DMS53 (cell line): ENCODE measurements at places on chromosomes 11 and 22.
A peak's percentile ranks its signal among the peaks of the same experiment; 100 is the strongest.

- DNase-seq = no peak
These were observed 1.7 kb downstream of the AP5B1 start for GRCh38 chr11:65778901-65779668.

DNA sequence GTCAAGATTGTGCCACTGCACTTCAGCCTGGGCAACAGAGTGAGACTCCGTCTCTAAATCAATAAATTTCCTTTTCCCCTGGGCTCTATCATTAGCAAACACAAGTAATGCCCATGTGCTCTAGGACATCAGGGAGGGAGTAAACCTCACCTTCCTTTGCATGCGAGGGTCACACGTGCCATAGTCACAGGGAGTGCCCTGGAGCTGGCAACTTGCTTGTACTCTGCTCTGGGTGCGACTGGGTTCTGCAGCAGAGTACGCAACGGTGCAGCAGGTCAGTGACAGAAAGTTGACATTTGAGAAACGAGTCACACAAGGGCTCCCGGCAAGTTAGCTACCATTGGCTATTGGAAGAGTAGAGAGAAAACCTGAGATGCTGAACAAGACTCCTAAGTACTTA, 32.6 kb upstream of the CHKA start:
- no peak for DNase-seq

- DNase-seq = no peak
These were observed 841 bp upstream of the TMPRSS13 start for GRCh38 chr11:117929916-117930570.

DNA sequence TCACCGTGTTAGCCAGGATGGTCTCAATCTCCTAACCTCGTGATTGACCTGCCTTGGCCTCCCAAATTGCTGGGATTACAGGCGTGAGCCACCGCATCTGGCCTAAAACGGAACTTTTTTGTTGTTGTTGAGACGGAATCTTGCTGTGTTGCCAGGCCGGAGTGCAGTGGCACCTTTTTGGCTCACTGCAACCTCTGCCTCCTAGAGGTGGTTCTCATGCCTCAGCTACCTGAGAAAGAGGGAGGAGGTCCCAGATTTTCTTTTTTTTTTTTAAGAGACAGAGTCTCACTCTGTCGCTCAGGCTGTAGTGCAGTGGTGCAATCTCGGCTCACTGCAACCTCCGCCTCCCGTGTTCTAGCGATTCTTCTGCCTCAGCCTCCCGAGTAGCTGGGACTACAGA, 7.9 kb upstream of the MCHR1 start:
- no peak for DNase-seq

DNA sequence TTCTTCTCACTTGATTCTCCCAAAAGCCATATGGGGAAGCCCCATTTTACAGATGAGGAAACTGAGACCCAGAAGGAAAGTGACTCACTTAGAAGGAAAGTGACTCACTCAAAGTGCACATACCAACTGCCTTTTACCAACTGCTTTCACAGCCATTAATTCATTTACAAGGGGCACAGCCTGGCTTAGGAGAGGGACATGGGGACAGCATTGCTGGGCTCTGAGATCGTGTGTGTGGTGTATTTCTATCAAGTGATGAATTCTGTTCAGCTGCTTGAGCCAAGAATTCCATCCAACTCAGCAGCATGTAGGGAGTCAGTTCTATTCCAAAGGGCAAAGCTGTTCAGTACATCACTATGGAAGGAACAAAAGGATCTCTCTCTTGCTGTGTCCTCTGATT, 23.5 kb upstream of the PAK1 start:
- peak; percentile 38 for DNase-seq

DNA sequence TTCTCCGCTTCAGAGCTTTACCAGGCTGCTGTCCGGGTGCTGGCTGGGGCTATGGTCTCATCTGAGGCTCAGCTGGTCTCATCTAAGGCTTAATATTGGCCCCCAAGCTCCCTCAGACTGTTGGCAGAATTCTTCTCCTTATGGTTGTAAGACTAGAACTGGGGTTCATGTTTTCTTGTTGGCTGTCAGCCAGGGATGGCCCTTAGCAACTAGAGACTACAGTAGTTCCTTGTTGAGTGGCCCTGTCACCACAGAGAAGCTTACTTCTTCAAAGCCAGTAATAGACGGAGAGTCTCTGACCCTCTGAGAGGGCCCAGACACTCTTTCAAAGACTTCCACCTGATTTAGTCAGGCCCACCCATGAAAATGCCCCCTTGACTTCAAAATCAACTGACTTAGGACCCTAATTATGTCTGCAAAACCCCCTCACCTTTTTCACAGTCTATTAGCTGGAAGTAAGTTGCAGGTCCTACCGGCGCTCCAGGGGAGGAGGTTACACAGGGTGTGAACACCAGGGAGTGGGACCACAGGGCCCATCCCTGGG, 24.2 kb upstream of the TREH start:
- DNase-seq = no peak

DNA sequence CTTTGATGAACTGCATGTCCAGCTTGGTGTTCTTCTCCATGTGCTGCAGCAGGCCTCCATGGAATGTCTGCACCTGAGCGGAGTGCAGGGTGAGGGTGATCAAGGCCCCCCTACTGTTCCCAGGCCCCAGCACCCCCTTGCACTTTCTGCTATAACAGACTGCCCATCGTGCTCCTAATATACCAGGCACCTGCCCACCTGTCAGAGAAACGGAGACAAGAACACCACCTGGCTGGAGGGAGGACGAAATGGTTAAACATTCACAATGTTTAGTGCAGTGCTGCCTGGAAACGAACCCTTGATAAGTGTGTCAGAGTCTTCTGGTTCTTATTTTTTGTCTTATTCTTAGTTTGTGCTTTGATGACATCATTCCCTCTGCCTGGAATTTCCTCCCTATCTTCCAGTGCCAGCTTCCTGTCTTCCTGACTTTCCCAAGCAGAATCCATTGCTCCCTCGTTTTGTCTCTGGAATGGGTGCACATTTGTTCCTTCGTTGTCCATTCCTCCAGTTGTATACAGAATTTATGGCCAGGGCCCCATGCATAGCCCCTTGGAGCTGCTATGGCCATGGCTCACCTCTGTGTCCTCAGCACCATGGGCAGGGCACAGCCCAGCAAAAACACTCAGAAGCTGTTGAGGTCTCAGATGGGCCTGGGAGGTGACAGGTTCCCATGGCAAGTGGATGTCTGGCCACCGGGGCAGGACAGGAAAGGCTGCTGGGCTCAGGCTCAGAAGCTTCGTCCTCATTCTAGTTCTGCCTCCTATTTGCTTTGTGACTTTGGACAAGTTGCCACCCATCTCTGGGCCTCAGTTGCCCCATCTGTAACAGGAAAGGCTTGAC, 11.9 kb downstream of the BAIAP2L2 start:
- no peak for DNase-seq
